ENCODE measurements at places on chromosomes 7 and 10.

DNA sequence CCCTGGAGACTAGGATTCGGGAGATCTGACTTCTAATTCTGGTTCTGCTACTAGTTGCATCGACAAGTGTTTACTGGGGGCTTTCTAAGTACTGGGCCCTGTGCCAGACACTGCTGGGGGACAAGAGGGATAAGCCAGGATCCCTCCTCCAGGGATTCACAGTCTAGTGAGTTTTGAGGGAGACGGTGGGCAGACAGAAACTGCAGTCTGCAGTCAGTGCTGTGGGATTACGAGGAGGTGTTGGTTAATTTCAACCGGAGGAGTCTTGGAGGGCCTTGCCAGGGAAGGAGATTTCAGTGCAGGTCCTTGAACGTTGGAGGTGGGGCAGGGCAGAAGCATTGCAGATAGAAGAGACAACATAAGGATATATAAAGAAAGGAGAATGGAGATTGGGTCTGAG, 3.5 kb upstream of the KCNH2 start:
- DNase-seq: no peak

DNA sequence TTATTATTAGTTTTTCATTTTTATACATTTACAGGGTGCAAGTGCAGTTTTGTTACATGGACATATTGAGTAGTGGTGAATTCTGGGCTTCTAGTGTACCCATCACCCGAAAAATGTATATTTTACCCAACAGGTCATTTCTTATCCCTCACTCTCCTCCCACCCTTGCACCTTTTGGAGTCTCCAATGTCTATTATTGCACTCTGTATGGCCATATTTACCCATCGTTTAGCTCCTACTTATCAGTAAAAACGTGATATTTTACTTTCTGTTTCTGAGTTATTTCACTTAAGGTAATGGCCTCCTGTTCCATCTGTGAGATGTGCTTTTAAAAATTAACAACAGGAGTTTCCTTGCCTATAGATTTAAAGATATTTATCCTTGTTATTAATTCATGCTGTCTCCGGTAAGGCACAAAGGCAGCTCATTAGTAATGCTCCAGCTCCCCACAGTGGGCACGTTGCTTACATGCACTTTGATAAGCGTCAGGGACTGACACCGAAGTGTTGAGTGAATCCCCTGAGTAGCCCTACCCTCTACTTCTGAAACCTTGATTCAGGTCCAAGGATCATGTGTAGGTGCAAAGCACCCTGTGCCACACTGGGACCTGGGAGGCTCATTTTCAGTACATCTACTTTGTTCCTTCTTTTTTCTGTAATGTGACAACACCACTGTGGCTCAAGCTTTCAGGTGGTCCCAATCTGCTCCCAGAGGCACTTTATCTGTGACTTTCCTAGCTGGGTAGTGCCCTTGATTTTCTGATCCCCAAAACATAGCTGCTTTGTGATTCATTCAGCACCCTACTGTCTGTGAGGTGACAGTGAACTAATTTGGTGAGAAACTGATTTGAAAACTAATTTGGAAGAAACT, 27.3 kb downstream of the HYAL4 start:
- peak; percentile 7 for DNase-seq

GRCh38 chr7:127848241-127848640, 183.0 kb downstream of the LRRC4 start:
- DNase-seq: no peak

GRCh38 chr7:101494602-101495329, 132.1 kb downstream of the COL26A1 start:
- DNase-seq: peak; percentile 42

GRCh38 chr7:30926313-30926712, 14.7 kb downstream of the AQP1 start:
- DNase-seq: no peak
